ENCODE measurements at places on chromosomes 7 and 10. TPM values are rescaled to one million over a fixed set of nuclear protein-coding genes. Genes with fewer than 3 reads are reported as not detected.
A peak's percentile ranks its signal among the peaks of the same experiment; 100 is the strongest.

- no peak for DNase-seq
These were observed 258.0 kb downstream of the GFRA1 start for GRCh38 chr10:116014871-116015582.

GRCh38 chr7:11191574-11192220 lies 218.0 kb downstream of the PHF14 start:
- DNase-seq, result no peak

DNA sequence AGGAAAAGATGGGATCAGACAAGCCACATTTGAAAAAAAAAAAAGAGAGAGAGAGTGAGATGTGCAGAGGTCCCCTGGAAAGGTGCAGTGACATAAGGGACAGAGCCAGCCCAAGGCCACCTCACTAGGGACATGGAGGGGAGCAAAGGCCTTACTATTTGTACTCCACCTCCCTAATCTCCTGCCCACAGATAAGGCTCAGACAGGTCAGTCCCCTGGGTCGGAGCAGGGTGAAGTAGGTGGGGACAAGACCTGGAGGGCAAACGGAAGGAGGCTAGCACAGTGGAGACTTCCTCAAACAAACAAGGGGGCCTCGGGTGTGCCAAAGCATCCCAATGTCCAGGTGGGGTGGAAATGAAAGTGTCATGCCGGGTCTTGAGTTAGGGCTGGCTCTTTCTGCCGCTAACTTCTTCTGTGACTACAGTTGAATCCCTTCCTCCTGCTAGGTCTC lies 7.0 kb downstream of the PRF1 start:
- DNase-seq, result no peak

DNA sequence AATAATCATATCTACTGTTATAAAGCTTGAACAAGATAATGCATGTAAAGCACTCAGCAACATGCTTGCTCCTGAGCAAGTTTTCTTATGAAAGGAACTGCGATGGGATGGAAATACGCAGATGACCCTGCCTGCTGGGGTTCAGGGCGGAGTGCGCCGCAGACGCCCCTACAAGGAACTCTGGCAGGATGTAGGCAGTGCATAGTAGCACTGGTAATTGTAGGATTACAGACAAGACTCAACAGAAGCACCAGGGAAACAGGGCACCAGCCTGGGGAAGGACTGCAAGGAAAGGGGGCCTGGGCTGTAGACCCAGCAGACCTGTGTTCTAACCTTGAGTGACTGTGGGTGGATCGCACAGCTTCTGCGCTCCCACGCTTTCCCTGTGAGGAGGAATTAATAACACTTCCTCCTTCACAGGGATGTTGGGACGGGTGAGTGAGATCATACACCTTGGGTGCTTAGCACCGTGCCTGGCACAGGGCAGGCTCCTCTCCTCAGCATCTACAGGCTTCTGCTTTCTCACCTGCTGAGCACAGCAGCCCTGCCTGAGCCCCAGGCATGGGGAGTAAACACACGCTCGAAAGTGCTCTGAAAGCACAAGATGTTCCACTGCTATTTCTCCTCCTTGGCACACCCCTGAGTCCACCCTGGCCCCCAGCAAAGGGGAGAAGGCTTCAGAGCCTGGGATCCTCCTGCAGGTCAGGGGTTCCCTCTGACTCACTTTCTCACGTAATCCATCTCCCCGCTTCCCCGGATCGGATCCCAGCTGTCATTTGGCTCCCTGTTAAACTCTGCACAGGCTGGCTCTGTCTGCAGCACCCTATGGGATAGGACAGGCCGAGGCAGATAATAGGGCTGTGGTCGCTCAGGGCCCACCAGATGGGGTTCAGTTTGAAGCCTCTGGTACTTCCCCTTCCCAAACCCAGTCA lies 19.2 kb downstream of the ITPRIP start:
- no peak for DNase-seq

DNA sequence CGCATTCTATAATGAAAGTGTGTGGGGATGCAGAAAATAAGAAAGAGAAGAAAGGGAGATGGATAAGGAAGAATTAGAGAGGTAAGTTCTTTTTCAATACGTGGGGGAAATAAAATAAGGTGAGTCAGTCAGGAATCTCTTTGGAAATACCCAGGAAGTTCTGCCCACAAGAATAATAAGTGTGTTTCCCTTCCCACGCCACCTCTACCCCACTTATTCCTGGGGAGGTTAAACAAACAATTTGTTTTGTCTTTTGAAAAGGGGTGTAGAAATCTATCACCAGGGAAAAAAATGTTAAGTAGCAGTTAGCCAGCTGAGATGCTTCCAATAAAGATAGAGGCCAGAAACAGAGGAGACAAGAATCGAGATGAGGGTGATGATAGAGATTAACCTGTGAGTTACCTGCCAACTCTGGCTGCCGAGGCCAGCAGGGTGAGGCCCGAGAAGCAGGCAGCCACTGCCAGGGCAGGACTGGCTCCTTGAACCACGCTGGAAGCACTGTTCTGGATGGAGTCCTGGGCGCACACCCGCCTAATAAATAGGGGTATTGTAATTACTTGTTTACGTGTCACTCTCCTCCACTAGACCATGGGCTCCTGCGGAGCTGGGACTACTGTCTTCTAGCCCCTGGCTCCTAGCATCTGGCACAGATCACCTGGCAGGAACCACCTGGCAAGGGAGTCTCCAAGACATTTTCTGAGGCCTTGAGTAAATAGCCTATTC lies 191.3 kb downstream of the FGFR2 start:
- DNase-seq, result no peak

- DNase-seq, result no peak
These were observed 110.1 kb upstream of the POM121L12 start for GRCh38 chr7:52925332-52925731.

DNA sequence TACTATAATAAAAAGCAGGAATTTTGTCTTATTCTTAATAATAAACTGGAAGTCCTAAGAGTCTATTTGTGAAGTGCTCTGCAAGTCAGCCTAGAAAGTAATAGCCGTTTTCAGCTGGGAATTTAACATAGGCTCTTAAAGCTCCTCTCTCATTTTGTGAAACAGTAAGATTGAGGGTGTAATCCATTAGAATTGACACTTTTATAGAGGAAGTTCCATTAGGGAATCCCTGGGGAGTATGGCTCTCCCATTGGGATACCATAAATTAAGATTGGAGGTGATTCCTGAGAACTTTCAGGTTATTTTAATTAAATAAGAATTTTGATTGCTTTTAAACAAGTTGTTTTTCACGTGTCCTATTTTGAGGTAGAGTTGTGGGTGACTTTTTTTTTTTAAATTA lies 68.0 kb downstream of the EXOC4 start:
- DNase-seq, result no peak

DNA sequence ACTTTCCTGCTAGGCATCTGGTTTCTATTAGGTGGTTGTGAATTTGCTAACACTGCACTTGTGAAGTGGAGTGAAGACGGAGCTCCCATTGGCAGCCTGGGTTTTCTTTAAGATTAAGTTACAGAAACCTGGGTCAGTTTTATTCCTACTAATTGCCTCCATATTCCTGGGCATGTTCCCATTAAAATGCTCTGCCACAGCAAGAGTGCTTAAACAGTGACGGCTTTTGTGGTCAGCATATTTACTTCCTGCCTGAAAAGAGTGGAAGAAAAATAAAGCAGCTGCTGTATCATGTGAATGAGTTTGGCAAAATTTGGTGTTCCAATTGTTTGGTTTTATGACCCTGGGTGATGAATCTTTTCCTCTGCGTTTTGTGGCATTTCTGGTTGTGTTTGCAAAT lies 96.9 kb upstream of the PLXDC2 start:
- DNase-seq, result no peak

DNA sequence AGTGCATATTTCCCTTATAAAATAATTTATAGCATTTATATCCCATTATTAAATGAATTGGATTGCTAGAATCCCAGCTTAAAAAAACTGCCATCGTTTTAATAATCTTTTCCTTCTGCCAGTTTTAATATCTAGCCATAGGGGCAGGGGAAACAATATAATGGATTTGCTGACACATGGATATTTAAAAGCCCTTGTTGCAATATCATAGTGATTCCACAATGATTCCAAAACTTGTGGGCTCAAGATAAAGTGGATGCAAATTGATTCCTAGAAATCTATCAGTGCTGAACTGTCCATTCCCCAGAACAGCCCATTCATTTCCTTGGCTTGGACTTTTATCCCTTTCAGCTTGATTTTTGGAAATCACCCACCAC lies 2.6 kb downstream of the CPA2 start:
- DNase-seq, result no peak

- DNase-seq, result no peak
These were observed 21.0 kb upstream of the RALA start for GRCh38 chr7:39602351-39602750.

DNA sequence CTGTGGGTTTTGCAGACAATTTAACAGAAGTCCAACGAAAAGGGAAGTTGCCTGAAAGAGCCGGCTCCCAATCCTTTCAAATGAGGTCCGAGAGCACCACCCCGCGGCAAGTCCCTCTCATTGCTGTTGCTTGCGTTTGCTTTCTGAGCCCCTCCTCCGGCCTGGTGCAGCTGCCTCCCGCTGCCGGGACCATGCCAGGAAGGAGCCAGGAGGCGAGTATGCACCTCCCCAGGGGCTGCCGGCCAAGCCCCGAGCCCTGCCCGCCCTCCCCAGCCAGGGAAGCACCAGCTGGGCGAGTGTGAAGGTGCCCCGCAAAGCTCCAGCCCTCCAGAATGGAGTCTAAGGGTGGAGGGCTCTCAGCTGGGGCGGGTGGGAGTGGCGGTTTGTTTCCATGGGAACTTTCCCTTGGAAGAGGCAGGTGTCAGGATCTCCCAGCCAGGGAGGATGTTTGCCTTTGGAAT lies 25.8 kb upstream of the PPP2R2D start:
- DNase-seq, result peak; percentile 93

GRCh38 chr10:100728928-100729861 lies 16.2 kb upstream of the PAX2 start:
- DNase-seq, result peak; percentile 76

The GPR26 gene
- total RNA-seq, result 0.10 TPM

The NKX2-3 gene
- total RNA-seq, result not detected

The ZWINT gene
- total RNA-seq, result 11.6 TPM

The PIK3AP1 gene
- total RNA-seq, result 0.49 TPM

The LIPM gene
- total RNA-seq, result not detected
